ENCODE measurements at places on chromosomes 4 and X.
A peak's percentile ranks its signal among the peaks of the same experiment; 100 is the strongest.

DNA sequence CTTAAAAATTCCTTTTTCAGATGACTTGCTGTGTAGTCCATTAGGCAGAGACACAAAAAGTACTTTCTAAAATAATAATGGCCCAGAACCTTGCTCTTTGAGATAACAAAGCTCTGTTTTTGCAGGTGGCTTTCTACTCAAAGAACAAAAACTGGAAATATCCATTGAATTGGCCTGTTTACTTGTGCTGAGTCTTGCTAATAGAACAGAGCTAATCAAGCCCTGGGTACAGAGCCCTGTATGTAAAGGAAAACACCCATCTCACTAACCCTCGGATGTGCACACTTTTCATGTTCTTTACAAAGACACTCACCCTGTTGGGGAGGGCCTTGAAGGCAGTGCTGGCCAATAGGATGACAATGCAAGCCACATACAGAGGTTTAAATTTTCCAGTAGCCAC is 27.0 kb upstream of the LNX1 start:
- peak; percentile 37 for DNase-seq

- DNase-seq = no peak
Observed at GRCh38 chr4:73828956-73829355, 7.5 kb upstream of the CXCL6 start.

DNA sequence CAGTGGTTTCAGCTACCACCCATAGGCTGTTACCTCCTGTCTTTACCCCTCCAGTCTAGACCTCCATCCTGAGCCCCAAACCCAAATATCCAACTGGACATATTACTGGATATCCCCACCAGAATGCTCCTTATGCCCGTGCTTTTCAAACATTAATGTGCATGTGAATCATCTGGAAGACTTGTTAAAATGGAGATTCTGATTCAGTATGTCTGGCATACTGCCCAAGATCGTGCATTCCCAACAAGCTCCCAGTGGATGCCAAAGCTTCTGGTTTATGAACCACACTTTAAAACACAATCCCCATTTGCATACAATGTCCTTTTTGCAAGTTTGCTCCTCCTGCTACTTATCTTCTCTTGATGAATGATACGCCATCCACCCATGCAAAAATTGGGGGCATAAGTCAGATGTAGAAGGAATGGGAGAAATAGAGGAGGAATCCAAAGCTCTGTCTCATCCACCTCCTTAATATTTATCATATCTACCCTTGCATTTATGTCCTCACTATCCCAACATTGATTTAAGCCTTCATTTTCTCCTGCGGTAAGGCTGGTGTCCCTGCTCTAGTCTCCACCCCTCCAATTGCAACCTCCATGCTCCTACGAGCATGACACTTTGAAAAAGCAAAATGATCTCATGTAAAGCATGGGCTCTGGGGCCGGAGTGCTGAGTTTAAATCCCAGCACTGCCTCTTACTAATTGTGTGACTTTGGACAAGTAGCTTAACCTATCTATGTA is 7.4 kb upstream of the PGRMC1 start:
- no peak for DNase-seq

DNA sequence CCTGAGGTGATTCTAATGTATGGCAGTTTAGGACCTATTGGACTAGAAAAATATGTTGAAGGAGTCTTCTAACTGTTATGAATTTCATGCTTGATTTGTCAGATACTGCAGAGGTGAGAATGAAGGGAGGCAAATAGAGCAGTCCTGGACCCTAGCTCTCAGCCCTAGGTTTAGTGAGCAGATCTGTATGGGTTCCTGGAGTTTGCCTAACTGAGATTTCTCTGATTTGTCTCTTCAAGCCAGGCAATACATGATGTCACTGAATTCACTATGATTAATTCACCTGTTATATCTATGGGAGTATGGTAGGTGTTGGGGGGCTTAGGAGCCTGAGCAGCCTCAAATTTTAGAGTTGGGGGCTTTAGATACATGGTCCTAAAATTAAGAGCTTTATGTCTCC is 2.6 kb downstream of the MND1 start:
- DNase-seq = no peak

DNA sequence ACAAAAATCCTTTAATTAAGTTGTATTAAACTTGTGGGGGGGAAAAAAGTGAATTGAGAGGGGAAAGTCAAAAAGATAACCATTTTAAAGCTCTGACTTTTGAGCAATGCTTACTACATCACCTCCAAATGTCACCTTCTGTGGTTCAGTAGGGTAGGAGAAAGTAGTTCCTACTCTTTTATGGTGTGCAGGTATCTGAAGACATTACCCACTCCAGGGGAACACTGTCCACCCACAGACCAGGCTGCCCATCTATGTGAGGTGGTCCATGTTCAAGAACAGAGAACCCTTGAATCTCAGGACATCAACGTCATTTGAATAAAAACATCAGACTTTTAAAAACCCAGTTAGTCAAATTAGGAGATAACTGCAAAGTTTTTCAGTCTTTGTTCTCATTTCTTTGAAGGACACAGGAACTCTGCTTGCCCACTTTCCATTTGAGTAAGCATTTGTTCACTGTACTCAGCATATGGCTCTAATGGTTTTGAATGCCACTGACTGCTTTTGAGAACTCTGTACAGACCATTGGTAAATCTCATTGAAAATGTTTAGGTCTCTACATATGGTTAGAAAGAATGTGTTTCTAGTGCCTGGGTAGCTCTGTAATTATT is 18.4 kb downstream of the NMU start:
- DNase-seq = no peak

GRCh38 chr4:180455226-180455625 is 1788.0 kb upstream of the TENM3 start:
- DNase-seq = no peak

- DNase-seq = no peak
Observed at GRCh38 chr4:80454556-80454955, 119.0 kb downstream of the CFAP299 start.

DNA sequence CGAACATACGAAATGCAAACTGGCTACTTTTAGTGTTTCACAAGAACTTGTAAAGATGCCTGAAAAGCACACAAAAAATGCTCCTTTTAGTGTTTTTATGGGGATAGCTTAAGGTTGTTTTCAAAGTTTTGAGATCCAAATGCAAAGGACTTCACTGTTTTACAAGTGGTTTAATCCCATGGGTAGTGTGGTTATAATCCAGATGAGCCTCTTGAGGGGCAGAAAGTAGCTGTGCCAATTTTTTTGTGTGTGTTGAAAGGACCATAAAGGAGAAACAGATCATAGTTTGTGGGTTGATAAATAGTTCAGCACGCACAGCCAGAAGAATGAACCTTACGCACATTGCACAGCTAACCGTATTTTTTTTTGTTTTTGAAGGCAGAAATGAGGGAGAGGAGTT is 126.9 kb upstream of the GIMD1 start:
- no peak for DNase-seq

DNA sequence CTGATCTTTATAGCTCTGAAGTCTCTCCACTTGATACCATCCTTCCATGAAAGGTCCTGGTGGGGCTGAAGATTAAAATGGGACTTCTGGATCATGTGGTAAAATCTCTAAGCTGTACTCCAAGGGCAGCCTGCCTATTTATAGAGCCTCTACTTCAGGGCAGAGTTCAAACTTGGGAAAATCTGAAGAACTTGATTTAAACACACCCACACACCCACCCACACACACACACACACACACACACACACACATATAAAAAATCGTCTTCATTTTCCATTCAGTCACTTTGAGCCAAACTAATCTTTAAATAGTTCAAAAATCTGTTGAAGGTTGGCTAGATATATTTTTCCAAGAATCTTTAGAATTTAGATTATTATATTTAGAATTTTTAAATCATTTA is 234.9 kb upstream of the GPC4 start:
- DNase-seq = no peak

DNA sequence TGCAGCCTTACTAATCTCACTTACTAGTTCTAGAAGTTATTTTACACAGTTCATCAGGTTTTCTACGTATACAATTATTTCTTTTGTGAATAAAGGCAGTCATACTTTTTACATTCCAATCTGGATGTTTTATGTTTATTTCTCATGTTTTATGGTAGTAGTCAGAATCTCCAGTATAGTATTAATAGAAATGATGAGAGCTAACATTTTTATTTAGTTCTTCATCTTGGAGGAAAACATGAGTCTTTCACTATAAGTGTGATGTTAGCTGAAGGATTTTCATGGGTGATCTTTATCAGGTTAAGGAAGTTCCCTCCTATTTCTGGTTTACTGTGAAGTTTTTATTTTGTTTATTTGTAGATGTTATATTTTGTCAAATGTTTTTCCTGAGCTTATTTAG is 256.1 kb upstream of the GIMD1 start:
- DNase-seq = no peak

DNA sequence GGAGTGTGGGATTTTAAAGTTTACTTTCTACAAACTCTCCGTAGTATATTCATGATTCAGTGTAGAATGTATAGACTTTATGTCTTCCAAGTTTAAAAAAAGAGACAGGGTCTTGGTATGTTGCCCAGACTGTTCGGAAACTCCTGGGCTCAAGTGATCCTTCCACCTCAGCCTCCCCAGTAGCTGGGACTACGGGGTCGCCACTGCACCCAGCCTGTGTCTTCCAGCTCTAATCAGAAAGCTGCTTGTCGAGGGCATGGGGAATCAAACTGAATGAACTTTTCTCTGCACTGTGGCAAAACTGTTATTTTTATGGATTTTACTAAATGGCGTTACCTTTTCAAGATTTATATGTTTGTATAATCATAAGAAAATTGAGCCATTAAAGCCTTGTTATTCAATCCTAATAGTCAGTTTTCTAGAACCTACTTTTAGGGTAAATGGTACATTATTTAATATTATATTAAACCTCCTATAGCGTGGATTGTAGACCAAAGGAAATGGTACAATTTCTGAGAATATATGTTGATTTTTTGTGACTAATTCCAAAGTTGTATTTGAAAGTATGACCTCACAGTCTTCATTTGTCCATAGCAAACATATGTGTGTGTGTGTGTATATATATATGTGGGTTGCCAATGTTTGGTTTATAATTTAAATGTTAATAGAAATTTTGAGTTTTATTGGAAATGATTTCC is 1.1 kb downstream of the BLOC1S4 start:
- no peak for DNase-seq

- DNase-seq = no peak
Observed at GRCh38 chr4:184028561-184029374, 123.7 kb downstream of the STOX2 start.

- DNase-seq = no peak
Observed at GRCh38 chr4:26544421-26544820, 39.5 kb upstream of the TBC1D19 start.

DNA sequence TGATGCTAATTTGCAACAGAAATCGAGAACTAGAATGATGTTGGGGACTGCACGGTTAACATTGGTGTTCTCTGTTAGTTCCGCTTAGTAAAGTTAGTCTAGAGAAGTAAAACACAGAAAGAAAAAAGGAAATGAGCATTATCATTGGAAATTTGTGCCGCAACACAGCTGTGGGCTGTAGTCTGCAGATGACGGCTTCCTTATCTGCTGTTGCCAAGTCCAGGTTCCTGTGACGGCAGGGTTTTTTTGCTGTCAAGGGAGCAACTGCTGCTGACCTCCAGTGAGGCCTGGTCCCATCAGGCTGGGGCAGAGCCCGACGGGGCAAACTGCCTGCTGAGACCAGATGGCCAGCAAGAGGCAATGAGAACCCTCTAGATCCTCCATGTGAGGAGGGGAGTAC is 38.9 kb upstream of the PHEX start:
- no peak for DNase-seq

DNA sequence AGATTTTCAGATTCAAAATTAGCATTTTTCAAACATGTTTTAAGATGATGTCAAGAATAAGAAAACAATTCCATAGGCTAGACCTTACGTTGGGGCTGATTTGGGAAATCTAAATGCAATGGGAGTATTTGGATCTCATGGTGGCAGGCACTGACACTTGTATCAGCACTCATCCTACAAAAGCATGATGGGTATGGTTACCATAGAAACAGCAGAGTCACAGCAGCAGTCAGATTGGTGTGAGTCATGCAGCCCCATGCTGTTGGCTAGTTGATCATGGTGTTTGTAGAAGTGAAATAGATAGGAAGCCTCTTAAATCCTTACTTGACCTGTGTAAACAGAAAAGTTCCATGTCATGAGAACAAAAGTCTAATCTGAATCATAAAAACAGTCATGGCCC is 1637.3 kb upstream of the PABPC4L start:
- DNase-seq = no peak

DNA sequence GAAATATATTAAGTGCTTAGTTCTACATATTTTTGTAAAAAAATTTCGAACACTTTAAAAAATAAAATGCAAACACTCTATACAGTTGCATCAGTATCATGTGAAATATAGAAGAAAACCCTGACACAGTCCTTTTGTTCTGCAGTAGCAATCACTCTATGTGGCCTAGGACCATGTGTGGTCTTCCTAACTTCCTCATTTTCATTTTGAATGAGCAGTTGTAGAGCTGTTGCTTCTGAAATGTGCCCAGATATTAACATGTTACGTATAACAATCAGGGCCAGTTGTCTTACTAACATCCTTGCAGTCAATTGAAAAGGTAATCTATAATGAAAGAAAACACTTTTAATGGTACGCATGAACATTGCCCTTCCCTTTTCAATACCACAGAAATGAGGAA is 107.9 kb downstream of the ZNF827 start:
- DNase-seq = no peak

- no peak for DNase-seq
Observed at GRCh38 chr4:151553874-151554273, 144.9 kb downstream of the FHIP1A start.

DNA sequence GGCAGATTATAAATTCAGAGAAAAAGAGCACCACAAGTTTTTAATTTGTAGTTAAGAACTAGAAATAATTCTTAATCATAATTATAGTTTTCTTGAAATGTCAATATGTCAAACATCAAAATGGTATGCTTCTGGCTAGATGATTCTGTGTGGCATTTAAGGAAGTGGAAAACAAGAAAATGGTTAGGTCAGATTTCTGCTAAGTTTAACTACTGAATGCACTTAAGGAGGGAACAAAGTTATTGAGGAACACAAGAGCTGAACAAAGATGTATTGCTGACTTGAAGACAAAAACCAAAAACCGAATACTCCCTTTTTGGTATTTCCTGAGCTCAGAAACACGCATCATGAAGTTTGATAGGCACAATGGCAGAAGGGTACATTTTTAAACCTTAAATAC is 58.7 kb upstream of the GPR34 start:
- no peak for DNase-seq

- DNase-seq = no peak
Observed at GRCh38 chr4:100129774-100130173, 60.5 kb downstream of the DDIT4L start.

DNA sequence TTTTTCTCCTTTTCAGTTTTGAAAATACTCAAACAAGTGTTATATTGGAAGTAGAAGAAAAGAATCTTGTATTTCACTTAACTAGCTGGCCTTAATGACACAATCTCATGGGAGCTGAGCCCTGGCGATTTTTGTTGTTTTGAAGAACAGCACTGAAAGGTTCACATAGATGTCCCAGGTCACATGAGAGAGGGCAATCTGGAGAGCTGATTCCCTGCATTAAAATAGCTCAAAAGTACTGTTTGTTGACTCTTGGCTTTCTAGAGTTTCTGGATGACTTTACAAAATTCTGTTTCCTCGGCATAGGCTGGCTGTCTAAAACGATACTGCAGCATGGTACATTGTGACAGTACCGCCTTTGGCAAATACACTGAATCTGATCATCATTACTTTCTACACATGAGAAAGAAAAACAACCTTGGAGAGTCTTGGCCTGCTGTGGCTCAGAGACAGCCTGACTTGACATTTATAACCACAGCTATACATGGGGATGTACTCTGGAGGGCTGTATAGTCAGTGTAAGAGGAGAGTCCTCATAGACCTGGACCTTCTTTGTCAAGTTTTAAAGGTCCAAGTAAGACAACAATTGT is 119.8 kb upstream of the PDLIM3 start:
- no peak for DNase-seq
